ENCODE measurements at places on chromosomes 1 and 21. TPM values are rescaled to one million over a fixed set of nuclear protein-coding genes. Genes with fewer than 3 reads are reported as not detected.
A peak's percentile ranks its signal among the peaks of the same experiment; 100 is the strongest.

- no peak for DNase-seq
Observed at GRCh38 chr1:171372418-171373084, 58.6 kb downstream of the FMO4 start.

- no peak for DNase-seq
Observed at GRCh38 chr1:165456861-165457260, 11.9 kb upstream of the RXRG start.

GRCh38 chr1:34370748-34371147, 194.0 kb downstream of the C1orf94 start:
- DNase-seq: no peak

The LRRC38 gene
- total RNA-seq: 2.4 TPM

GRCh38 chr1:188782220-188782841, 1695.3 kb downstream of the BRINP3 start:
- no peak for DNase-seq

The PADI2 gene
- total RNA-seq: 138 TPM

The OR14K1 gene
- not detected for total RNA-seq

DNA sequence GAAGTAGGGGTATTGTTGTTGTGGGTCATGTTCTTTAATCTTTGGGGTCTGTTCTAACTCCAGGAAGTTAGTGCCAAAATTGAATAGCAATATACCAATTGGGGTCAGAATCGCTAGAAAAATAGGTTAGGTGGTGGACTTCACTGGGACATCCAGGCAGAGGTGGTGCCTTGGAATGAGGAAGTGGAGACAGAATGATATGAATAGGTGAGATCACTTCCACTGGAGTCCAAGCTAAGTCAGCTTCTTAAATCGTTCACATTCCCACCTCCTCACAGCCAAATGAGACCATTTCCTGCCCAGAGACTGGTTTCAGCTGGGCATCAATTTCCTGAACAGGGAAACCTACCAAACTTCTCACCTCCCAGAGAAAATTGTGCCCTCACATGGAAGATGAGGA, 137.8 kb upstream of the RAB4A start:
- no peak for DNase-seq

The SAMD13 gene
- total RNA-seq: 2.2 TPM

- DNase-seq: no peak
Observed at GRCh38 chr1:39084191-39084590, 58.0 kb downstream of the NDUFS5 start.

- DNase-seq: no peak
Observed at GRCh38 chr1:112675728-112676381, 1.4 kb downstream of the MOV10 start.

DNA sequence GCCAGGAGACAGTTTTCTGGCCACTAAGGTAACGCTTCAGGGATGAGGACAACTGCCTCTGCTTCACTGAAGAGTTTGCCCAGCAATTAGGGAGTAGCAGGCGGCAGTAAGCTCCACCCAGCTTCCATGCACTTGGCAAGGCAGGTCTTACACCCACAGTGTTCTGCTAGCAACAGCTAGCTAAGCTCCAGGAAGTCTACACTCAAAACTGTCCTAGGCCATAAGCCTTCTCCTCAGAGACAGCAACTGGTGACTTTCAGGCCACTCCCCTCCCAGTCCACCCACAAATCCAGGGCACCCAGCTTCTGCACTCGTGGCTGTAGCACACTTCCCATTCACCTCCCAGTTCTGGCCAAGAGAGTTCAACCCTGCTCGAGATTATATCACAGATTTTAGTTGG, 47.3 kb downstream of the KMO start:
- DNase-seq: no peak

The ATXN7L2 gene
- total RNA-seq: 17.1 TPM

DNA sequence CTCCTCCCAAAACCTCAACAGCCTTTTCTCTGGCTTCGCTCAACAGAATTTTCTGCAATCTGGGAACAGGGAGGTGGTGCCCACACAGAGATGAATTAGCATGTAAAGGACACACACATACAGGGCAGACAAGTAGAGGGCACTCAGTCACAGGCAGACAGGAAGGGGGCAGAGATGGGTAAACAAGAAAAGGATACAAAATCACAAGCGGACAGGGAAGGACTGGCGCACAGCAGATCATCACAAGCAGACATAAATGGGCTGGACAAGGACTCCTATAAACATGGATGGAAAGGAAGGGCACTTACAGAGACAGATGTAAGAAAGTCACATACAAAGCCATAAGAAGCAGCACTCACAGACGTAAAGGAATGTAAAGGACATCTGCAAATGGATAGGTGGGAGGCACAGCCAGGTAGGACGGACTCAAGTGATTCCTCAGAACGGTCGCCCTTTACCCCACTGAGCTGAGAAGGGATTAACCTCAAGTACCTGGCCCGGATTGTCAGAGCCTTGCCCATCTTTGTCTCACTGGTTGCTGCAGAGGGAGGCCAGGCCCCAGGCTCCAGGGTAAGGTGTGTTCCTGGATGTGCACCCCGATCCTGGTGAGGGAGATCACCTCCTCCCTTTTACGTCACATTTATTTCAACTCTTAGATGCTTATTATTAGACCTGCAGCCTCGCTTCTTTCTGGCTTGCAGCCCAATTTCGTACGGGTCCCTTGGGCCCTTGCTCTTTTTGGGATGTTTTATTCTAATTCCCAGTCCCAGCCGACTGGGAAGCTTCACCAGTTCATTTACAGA, 836 bp upstream of the PRCC start:
- DNase-seq: peak; percentile 53

The CRYBG2 gene
- not detected for total RNA-seq

- peak; percentile 69 for DNase-seq
Observed at GRCh38 chr1:13965770-13966398, 265.9 kb downstream of the PRDM2 start.

GRCh38 chr1:51518586-51519047, 449 bp downstream of the EPS15 start:
- peak; percentile 13 for DNase-seq

DNA sequence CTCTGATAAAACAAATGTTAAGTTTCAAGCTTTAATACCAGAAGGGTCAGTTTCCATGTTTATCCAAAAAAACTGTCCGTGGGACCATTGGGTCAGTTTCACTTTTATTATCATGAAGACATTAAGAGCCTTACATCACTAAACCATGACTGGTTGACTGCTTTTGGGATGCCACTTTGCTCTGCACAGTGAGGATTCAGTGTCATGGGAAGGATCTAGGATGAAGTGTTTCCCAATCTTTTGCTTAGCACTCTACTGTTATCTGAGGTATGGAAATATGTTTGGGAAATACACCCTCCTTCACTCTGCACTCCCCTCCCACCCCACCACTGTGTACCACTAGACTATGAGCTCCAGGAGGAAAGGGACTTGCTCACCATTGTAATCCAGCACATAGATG, 16.3 kb downstream of the RPS6KC1 start:
- no peak for DNase-seq

GRCh38 chr1:109765483-109765815, 1.7 kb upstream of the EPS8L3 start:
- peak; percentile 2 for DNase-seq

DNA sequence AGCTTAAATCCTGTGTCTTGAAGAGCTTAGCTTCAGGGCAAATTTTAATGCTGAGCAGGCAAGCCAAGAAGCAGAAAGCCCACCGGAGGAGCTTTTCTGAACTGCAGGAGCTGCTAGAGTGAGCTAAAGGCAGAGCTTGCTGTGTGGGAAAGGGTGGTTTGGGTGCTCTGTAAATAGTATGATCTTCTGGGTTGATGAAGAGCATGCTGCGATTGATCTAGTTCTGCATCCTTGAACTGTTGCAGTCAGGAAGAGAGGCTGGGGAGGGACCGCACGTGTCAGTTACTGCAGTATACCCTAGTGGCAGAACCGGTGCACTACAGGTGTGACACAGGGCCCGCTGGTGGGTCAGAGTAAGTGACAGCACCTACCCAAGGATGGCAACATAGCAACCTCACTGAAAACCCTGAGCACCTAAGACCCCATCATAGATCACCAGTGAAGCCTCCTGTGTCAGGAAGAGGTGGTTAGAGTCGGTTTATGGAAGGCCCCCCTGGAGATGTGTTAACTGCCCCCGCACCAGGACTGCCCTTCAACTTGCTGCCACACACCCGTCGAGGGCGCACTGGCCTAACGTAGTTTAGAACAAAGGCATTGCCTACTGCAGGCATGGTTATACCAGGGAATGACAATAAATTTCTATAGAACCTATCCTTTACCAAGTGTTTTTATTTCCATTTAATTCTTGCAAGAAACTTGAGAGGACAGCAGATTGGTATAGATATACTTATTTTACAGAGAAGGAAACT, 146.0 kb upstream of the KIAA0040 start:
- no peak for DNase-seq

DNA sequence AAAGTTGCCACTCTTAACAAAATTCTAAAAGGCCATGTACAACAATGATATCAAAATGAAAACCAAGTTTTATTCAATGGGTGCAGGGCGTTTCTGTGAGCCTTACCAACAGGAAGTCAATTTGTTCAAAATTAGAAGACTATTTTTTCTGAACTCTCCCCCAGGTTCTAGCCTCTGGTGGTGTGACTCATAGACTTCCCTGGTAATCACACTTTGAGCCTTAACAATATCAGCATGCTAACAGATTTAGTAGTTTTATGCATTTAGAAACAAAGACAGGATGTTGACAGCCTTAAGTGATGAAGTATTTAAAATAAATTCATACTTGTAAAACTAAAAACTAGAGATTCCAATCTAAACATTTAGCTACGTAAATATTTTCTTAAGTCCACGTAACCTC, 88.4 kb downstream of the LRRC8C start:
- DNase-seq: no peak

The FMO4 gene
- 1.8 TPM for total RNA-seq

The TMEM69 gene
- total RNA-seq: 17.5 TPM

The CD84 gene
- total RNA-seq: 1.7 TPM

DNA sequence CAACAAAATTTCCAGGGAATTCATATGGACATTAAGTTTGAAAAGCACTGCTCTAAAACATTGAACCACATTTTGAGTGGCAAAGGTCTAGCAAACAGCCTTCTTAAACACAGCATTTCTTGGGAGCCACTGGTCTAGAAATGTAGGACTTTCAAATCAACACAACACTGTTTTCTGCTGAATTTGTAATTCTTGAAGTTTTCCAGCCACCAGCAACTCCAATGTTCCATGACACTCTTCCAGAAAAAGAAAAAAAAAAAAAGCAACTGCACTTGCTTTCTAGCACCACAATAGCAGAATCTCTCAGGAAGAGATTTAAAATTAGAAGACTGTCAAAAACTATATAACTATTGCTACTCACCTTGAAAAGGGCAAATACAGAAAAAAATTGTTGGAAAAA, 4.5 kb downstream of the SYDE2 start:
- DNase-seq: no peak

- no peak for DNase-seq
Observed at GRCh38 chr1:16443975-16444770, 3.6 kb downstream of the NECAP2 start.

GRCh38 chr1:151458802-151459330, 428 bp downstream of the POGZ start:
- DNase-seq: peak; percentile 39

DNA sequence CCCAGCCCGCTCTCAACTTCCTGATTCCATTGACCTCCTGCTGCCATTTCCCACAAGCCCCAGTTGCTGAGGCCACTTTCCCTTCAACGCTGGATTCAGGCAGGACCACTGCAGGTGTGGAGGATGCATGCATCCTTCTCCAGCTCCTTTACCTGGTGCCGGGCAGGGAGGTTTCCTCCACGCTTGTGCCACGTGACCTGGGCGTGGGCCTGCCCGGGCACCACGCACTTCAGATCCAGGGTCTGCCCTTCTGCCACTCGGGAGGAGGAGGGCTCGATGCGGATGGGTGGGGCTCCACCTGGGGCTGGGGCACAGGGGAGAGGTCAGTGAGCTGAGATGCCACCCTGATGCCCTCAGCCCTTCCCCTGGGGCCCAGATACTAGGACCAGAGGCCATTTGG, 31.9 kb downstream of the LDLRAD2 start:
- DNase-seq: no peak

All from dorsolateral prefrontal cortex (tissue), 122 donors.